Pancreas (tissue), 10 donors: ENCODE measurements at places on chromosomes 2 and 18. TPM values are rescaled to one million over a fixed set of nuclear protein-coding genes. Genes with fewer than 3 reads are reported as not detected.

DNA sequence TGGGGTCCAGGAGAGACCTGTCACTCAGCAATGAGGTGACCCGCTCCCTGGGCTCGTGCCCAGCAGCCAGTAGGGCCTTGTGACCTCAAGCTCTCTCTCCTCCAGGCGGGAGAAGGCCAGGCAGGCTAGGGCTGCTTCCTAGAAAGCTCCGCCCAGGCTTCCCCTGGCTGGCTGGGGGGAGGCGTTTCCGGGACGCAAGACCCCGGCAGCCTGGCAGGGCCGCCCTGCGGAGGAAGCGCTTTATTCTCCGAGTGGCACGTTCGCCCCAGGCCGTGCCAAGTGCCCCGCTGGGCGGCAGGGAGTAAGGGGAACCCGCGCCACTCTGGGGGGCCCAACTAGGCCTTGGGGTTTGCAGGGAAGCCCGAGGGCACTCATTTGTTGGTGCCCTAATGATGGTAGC is 21.2 kb upstream of the EPAS1 start:
- no peaks in the 10 kb centered on the region for H3K27me3 ChIP-seq
- no peak overlapping the region for H3K4me3 ChIP-seq

DNA sequence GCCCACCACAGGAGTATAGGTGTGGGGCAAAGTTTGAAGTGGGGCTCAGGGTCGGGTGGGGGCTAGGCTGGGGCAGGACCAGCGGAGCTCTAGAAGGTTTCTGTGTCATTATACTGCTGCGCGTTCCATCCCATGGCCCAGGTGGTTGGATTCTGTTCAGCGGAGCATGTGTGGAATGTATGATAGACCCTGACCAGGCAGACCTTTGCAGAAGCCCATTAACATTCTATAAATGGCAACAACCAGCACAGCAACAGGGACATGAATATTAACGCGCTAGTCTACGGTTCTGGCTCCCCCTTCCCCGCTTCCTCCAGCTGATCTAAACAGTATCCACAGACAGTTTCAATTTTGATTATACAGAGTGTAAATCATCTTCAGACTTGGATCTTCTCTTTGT is 4.1 kb upstream of the PRKCE start:
- no peak overlapping the region for H3K27ac ChIP-seq
- H3K36me3 ChIP-seq = no peaks in the 10 kb centered on the region
- H3K4me1 ChIP-seq = no peaks in the 10 kb centered on the region

Gene CROCC2
- total RNA-seq = not detected

DNA sequence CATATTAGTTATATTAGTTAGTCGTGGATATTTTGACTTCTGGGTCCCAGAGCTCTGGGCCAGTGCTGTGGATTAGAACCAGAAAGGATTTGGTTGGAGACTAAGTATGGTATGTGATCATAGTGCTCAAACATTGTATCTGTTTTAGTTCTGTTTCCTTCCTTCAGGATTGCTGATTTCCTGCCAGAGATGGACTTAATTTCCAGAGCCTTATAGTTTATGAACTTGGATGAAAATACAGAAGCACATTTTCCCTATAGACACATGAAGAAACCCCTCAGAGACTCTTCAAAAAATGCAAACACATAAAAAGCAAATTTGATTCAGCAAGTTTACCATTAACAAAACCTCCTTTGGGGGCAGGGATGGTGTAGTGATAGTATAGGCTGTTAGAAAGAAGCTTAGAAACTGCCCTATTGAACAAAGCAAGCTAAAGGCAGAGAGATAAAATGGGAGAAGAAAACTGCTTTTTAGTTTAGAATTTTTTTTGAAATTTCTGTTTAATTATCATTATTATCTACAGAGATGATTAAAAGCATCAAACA is 88.7 kb upstream of the EFEMP1 start:
- H3K36me3 ChIP-seq = no peaks in the 10 kb centered on the region
- H3K4me3 ChIP-seq = no peak overlapping the region
- no peak overlapping the region for H3K27ac ChIP-seq
- H3K4me1 ChIP-seq = no peaks in the 10 kb centered on the region

DNA sequence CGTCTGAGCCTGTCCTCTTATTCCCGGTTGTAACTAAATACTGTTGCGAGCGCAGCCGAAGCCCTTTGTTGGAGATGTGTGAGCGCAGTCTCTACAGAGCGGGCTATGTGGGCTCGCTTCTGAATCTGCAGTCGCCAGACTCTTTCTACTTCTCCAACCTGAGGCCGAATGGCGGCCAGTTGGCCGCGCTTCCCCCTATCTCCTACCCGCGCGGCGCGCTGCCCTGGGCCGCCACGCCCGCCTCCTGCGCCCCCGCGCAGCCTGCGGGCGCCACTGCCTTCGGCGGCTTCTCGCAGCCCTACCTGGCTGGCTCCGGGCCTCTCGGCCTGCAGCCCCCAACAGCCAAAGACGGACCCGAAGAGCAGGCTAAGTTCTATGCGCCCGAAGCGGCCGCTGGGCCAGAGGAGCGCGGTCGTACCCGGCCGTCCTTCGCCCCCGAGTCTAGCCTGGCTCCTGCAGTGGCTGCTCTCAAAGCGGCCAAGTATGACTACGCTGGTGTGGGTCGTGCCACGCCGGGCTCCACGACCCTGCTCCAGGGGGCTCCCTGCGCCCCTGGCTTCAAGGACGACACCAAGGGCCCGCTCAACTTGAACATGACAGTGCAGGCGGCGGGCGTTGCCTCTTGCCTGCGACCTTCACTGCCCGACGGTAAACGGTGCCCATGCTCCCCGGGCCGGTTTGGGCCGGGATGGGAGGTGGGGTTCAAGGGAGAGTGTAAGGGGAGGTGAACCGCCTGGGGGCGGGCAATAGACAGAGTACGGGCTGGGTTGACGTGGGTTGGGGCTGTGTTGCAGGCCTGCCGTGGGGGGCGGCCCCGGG is at the start of gene HOXD12:
Gene HOXD12 (plus strand): TSS at position 68 of the 819 bp plus-strand sequence. CDS start 7 bp downstream, at position 75.
- no peak within 1 kb of the TSS for H3K27ac ChIP-seq
- peaks cover 22% of the 10 kb centered on the region for H3K27me3 ChIP-seq
- no peak within 1 kb of the TSS for H3K4me3 ChIP-seq

GRCh38 chr2:104473546-104473945 is 380.4 kb upstream of the POU3F3 start:
- H3K27me3 ChIP-seq = no peaks in the 10 kb centered on the region
- DNase-seq = no peak
- H3K4me1 ChIP-seq = no peaks in the 10 kb centered on the region
- H3K27ac ChIP-seq = no peak overlapping the region
- no peak overlapping the region for H3K4me3 ChIP-seq

Gene TANC1
- total RNA-seq = 17.6 TPM

Gene SEPTIN10
- 24.9 TPM for total RNA-seq

DNA sequence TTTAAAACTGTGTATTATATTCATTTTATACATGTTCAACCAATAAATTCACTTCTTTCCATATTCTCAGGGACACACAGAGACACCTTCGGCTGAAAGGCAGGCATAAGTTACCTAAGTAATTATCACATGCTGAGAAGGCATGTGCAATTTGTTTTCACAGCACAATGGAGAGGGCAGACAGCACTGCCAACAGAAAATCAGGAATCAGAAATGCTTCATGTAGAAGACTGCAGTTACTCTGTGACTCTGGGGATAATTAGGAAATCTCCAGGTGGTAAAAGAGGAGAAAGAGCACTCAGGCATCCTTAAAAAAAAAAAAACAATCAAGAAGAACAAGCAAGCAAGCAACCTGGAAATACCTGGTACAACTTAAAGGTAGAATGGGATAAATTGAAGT is 49.3 kb downstream of the DSEL start:
- H3K27me3 ChIP-seq = no peaks in the 10 kb centered on the region
- H3K4me3 ChIP-seq = no peak overlapping the region

- DNase-seq = no peak
- H3K4me3 ChIP-seq = no peak overlapping the region
- H3K4me1 ChIP-seq = no peaks in the 10 kb centered on the region
- no peaks in the 10 kb centered on the region for H3K27me3 ChIP-seq
Observed at GRCh38 chr2:26652361-26653041, 11.3 kb upstream of the CIB4 start.

Gene ASTL
- not detected for total RNA-seq
